ENCODE measurements at places on chromosomes 4 and X. TPM values are rescaled to one million over a fixed set of nuclear protein-coding genes. Genes with fewer than 3 reads are reported as not detected.

- DNase-seq, result peak; percentile 57
Measured at GRCh38 chr4:41573502-41574001, 35.6 kb downstream of the LIMCH1 start.

GRCh38 chrX:57453901-57454300, 137.9 kb upstream of the ZXDB start:
- DNase-seq, result no peak

DNA sequence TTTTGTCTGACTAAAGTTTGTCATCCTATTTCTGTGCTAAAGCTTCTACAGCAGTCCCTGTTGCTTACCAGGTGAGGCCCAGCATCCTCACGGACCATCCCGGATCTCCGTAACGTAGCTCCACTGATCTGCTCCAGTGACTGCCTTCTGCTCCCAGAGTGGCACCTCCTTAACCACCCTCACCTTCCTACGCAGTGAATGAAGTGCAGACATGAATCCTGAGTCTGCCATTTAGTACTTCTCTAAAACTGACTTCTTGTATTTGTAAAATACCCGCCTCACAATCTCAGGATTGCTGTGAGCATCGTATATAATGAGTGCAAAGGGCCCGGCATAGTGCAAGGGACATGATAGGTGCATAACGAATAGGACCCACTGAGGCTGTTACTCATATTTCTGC, 27.7 kb upstream of the ACSL1 start:
- no peak for DNase-seq

DNA sequence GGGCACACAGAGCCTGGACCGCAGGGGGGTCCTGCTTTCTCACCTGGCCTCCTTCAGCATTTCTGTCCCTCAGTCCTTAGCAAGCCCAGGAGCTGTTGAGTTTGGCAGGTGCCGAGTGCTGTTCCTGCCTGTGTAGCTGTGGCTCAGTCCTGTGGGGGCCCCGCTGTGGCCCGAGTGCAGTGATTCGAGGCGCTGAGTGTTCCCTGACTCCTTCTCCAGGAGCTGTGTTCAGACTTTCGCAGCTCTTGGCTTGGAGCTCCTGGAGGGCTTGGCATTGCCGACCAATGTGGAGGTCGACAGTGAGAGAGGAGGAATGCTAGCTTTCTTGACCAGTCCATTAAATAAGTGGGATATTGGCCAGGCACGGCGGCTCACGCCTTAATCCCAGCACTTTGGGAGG, 50.1 kb upstream of the MSANTD1 start:
- DNase-seq, result no peak

DNA sequence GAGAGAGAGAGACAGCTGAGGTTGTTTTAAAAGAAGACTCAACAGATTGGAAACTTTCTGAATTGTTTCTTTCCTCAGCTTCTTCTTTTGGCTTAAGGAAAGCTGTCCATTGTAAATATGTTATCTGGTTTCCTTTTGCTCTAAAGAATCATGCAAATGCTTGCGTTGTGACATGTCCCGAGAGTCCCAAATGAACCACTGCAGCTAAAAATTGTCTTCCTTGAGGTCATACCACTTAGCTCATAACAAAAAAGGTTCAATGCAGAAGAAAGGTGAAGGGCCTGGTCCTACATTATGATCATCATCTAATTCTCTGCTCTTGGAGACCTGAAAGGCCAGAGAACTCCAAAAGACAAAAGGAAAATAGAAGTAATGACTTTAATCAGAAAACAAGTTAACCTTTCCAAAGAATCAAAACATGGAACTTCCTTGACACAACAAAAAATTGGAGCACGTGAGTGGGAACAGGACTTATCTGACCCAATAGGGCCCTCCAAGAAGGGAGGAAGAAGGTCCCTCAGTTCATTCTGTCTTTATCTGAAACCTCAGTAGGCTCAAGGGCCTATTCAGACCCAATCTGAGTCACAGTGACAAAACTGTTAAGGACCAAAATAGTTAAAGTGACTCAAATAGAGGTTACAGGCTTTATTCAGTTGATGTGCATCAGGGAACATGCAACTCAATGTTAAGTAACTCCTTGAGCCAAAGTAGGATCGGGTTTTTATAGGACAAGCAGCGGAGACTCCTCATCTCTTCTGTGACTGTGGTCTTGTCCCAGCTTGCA, 14.7 kb upstream of the VSIG1 start:
- DNase-seq, result no peak

DNA sequence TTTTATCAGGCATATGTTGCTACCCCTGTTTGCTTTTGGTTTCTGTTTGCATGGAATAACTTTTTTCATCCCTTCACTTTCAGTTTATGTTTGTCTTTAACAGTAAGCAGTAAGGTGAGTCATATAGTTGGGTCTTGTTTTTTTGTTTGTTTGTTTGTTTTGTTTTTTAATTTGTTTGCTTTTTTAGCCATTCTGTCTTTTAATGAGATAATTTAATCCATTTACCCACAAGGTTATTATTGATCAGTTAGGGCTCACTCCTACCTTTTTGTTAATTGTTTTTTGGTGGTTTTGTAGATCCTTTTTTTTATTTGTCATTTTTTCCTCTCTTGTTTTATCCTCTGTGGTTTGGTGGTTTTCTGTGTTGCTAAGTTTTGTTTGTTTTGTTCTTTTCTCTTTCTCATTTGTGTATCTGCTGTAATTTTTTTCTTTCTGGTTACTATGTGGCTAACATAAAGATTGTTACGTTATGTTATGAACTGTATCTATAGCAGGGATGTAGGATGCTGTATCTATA, 379.5 kb upstream of the MAD2L1 start:
- no peak for DNase-seq

DNA sequence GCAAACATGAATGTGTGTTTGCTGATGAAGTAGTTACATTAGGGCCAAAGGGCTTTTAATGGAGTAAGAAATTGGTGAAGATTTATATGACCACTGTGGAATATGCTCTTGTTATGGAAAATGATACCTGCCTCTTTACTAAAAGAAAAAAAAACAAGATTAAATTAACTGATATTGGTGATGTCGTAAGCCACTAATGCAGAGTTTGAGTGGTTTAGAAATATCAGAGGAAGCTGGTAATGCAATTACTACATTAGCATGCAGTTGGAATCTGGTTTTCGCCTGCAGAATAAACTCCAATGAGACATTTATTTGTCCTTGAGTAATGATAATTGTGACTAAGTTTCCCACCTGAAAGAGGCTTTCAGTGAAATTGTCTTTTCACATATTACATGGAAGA, 597.9 kb downstream of the GALNTL6 start:
- no peak for DNase-seq

GRCh38 chrX:3811331-3812311, 98.2 kb upstream of the PRKX start:
- DNase-seq, result peak; percentile 67

UGT2B15 gene
- not detected for polyA plus RNA-seq

HSFX4 gene
- not detected for polyA plus RNA-seq

PCDH19 gene
- polyA plus RNA-seq, result 0.06 TPM

SERPINA7 gene
- not detected for polyA plus RNA-seq
